Stomach (tissue), 19 donors: ENCODE measurements at places on chromosomes 6 and 20. TPM values are rescaled to one million over a fixed set of nuclear protein-coding genes. Genes with fewer than 3 reads are reported as not detected.

DNA sequence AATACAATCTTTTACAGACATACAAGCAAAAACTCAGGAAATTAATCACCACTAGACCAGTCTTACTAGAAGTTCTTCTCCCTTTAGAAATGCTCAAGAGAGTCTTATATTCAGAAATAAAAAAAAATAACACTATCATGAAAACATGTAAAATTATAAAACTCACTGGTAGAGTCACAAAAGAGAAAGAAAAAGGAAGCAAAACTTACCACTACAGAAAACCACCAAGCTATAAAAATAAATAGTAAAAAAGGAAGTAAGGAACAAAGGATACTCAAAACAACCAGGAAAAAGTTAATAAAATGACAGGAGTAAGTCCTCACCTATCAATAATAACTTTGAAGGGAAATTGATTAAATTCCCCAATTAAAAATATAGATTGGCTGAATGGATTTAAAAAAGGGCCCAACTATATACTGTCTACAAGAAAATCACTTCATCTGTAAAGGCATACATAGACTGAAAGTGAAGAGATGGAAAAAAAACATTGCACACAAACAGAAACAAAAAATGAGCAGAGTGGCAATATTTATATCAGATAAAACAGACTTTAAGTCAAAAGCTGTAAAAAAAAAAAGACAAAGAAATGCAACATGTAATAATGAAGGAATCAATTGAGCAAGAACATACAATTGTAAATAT lies 489.5 kb downstream of the KIF16B start:
- DNase-seq, result no peak

CFAP61 gene
- not detected for total RNA-seq

SLC22A3 gene
- total RNA-seq, result 5.8 TPM

HLA-DRB1 gene
- total RNA-seq, result 47.1 TPM

DNA sequence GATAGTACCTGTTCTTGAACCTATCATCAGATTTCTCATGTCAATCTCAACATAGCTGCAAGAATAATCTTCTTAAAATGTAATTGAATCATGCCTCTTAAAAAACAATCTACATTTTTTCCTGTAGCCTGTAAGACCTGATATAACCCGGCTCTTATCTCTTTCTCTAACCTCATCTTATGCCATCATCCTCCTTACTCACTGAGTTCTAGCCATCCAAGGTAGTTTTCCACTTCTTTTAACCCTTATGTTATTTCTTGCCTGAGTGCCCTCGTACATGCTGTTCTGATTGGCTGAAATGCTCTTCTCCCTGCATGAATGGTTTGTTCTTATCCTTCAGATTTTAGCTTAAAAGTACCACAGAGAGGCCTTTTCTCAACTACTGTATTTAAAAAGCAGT lies 16.4 kb downstream of the SLC17A5 start:
- no peak for DNase-seq

- no peak for DNase-seq
These were observed 374.6 kb upstream of the JARID2 start for GRCh38 chr6:14871221-14871620.

DNA sequence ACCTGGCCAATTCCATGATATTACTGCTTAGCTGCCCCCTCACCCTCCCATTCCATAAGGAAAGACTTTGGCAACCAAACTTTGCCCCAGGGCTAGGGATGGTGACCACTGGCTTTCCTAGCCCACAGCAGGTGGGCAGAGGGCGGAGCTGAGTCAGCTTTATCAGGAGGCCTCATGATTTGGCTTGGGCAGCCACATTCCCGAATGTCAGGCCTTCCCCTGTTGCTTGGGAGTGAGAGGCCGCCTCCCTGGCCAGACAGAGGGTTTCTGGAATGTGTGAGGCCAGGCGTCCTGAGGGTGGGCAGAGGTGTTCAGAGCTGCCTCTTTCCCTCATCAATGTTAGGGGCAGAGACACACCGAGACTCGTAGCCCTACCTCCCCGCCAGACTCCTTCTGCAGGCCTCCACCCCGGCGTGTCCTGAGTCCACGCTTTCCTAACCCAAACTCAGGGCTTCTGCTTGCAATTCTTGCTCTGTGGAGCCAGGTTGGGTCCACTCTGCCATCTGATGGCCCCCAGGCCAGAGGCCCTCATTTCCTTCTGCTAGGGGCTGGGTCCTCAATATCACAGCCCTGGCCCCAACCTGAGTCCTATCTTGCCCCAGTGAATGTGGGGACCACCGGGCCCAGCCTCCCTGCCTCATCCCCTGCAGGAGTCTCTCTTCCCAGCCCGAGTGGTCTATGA lies 19.3 kb downstream of the UQCC2 start:
- DNase-seq, result no peak

- DNase-seq, result no peak
These were observed 39.8 kb upstream of the PTPN1 start for GRCh38 chr20:50470264-50470858.

DNA sequence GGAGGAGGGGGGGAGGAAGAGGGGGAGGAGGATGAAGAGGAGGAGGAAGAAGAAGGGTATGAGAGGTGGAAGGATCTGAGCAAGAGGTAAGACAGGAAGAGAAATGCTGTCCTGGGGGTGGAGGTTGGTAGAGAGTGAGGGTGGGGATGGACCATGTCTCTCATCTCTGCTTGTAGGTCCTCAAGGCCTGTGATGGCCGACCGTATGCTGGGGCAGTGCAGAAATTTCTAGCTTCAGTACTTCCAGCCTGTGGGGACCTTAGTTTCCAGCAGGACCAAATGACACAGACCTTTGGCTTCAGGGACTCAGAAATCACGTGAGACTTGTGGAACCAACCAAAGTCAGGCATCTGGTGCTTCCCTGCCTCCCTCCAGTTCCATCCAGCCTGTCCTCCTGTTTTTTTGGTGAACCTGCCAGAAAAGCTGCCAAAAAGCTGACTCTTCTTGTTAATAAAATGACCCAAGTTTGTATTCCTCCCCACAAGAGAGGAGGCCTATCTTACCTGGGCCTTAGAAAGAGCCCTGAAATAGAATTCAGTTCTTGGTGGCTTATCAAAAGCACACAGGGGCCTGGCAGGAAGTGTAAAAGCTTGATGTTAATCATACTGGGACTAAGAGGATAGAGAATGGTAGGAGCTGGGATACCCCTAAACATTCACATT lies 2.5 kb upstream of the C4A start:
- DNase-seq, result no peak

DNA sequence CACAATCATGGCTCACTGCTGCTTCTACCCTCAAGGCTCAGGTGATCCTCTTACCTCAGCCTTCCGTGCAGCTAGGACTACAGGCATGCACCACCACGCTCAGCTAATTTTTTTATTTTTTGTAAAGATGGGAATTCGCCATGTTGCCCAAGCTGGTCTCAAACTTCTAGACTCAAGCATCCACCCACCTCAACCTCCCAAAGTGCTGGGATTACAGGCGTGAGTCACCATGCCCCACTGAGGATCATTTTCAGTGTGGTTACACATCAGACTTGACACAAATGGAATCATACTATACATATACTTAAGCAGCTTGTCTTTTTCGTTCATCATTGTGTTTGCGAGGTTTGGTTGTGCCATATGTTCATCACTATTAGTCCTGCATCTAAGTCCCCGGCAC lies 26.6 kb downstream of the ZC3H12D start:
- DNase-seq, result no peak

VNN1 gene
- total RNA-seq, result 2.5 TPM

- no peak for DNase-seq
These were observed 23.1 kb downstream of the GNAS start for GRCh38 chr20:58875541-58876134.

DNA sequence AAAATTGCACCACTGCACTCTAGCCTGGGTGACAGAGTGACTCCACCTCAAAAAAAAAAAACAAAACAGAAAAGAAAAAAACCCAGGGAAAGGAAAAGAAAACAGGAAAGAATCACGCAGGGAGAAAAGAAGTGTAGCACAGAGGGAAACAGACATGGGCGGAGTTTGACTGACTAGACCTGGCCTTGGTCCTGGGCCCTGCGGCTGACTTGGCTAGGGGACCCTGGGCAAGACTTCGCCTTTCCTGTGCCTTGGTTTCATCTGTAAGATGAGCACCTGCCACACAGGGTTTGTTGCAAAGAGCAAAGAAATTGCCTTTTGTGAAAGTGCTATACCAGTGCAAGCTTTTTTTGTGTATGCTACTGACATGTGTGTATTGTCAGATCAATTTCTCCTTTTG lies 71.3 kb upstream of the KCNG1 start:
- DNase-seq, result no peak

DNA sequence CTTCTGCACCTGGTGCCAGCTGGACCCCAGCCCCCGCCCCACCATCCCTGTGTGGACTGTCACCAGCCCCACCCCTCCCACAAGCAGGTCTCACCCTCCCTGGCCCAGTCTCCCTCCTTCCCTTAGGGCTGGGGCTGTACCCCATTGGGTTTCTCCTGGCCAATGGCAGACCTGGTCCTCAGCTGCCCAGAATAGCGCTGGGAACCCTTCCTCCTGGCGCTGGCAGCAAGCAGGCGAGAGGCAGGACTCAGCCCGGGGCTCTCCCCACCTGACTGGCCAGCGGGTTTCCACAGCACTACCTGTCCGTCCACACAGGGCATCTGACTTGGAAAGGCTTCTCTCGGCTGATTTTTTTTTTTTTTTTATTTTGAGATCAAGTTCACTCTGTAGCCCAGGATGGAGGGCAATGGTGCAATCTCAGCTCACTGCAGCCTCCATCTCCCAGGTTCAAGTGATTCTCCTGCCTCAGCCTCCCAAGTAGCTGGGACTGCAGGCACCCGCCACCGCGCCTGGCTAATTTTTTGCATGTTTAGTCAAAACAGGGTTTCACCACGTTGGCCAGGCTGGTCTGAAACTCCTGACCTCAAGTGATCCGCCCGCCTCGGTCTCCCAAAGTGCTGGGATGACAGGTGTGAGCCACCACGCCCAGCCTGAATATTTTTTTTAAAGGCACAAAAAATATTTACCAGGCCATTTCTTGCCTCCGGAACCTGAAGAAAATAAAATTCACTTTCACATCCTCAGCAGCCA lies 21.6 kb upstream of the CHRNA4 start:
- DNase-seq, result no peak

- peak; percentile 78 for DNase-seq
These were observed 78.0 kb downstream of the PTPN1 start for GRCh38 chr20:50588034-50588736.

DNA sequence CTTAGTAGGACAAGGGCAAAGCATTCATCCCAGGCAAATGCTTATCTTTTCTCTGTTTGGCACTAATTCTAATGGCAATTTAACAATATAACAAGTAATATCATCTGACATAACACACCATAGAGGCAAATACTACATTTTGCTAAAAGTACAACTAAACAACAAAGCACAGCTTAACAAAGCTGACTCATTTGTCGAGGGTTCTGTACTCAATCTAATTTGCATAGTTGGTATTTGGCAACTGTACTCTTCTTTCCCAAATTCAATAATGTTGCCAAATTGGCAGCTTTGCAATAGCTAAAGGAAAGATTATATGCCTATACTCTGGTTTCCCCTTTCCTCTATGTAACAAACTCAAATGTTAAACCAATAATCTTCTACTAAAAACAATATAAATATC lies 461.0 kb downstream of the PKHD1 start:
- no peak for DNase-seq

GRCh38 chr6:33175436-33176069 lies 16.7 kb downstream of the COL11A2 start:
- no peak for DNase-seq

ANGPT4 gene
- total RNA-seq, result not detected

DNA sequence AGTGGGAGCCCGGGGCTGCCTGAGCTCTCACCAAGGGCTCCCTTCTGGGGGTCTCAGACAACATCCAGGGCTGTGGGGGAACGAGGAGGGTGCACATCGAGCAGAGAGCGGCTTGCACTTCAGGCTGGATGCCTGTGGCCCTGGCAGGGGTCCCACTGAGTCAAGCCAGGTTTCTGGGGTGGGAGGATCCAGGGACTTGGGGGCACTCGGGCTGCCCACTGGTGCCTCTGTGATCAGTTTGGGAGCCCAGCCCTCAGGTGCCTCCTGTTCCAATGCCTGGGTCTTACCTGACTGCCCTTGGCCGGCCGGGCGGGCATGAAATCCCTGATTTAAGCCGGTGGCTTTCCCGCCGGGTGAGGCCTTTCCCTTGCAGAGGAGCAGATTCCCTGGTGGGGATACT lies 470 bp downstream of the COL20A1 start:
- DNase-seq, result no peak

EYS gene
- total RNA-seq, result 0.58 TPM

DNA sequence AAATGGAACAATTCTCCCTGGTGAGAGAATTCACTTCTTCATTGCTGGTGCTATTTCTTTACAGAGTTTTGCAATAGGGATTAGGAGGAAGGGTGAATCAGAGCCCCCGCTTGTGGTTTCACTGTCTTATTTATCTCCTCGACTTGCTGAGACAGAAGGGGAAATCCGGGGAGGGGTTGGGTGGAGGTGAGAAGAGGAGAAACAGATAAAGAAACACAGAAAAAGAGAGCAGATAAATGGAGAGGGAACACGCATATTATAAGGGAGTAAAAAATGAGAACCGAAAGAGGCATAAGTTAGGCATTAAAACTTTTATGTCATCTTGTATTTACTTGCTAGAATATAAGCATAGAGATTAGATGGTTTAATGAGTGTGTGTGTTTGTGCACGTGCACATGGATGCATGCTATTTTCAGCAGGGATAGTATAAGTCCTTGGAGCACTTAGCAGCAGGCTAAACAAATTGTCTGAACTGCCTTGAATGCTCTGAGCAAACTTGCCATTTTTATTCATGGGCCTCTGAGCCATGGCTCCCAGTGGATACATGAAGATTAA lies 105.0 kb downstream of the OLIG3 start:
- no peak for DNase-seq

DNA sequence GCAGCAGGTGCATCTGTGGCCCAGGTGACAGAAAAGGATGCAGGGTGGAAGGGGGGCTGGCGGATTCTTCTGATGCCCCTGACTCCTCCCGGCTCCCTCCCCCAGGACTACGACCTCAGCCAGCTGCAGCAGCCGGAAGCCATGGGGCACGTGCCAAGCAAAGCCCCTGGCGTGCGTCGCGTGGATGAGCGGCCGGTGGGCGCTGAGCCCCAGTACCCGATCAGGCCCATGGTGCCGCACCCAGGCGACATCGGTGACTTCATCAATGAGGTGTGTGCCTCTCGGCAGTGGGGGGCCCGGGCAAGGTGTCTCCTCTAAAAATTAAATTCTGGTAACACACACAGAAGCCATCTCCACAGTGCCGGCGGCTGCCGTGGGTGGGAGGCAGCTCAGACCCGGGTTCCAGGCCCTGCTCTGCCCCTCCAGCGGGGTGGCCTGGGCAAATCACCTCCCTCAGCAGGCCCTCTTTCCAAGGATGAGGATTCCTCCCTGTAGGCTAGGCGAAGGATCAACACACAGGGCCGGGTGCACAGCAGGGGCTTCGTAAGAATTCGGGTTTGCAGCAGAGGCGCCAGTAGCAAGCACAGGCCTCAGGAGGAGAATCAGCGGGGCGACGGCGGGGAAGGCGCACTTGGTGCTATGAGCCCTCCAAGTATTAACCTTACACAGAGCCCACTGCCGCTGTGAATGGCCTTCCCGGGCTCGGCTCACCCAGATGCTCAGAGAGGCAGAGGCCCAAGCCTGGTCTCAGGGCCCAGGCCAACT lies 131.5 kb downstream of the TAF4 start:
- DNase-seq, result no peak

DNA sequence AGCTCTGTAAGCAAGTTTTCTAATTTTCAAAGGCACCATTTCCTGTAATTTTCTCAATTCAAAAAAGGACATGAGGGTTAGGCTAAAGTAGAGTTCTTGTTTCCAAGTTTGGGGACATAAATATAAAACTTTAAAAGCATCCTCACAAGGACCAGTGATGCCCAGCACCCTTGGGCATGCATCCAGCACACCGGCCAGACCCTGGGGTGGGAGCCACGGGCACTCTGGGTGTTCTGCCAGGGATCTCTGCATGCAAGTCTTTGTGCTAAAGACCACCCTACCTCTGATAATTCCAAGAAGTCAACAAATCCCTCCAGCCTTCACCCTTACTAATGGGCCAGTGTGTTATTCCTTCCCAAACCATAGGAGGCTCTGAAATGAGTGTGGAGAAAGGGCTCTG lies 46.5 kb downstream of the PLCG1 start:
- DNase-seq, result peak; percentile 17
